Stimulated activated CD8-positive, alpha-beta memory T cell treated with anti-CD3 and anti-CD28 coated beads, Interleukin-7, amount 100 ng/mL, for 4 hours (primary cell): ENCODE measurements at places on chromosomes 12 and 14.

DNA sequence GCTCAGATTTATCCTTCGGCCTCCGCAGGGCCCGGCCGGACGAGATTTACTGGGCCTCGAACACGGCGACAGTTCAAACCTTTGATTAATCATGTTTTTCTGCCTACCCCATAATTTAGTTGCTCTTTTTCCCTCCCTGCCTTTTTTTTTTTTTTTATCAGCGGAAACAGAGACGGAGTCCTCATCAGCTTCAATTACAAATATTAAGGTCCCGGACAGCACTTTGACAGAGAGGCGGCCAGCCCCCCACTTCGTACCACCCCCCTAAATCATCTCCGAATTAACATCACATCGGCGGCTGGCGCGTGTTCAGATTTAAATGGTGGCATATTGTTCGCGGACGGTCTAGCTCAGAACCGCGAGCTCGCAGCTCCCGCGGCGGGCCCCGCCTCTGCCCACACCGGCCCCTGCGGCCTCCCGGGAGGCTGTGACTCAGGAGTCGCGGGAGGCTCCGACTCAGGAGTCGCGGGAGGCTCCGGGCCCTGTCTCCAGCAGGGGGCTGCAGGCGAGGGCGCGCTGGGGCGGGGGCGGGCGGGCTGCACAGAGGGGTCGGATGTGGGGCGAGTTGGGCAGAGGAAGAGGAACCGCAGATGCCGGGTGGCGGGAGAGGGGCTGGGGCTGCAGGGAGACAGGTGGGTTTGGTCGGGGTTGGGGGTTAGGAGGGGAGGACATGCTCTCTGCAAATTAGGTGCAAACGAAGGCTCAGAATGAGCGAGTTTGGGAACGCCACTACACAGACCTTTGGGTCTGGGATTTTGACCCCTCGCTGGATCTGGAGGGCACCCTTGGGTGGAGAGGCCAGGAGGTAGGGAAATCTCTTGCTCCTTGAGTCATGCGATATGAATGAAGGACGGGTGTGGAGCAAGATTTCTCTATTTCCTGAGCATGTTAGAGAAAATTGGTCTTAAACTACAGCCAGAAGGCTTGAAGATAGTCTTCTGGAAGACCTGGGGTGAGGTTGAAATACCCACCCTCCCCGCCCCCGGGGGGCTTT lies 19.6 kb upstream of the ATP5MC2 start:
- peak; percentile 19 for DNase-seq

GRCh38 chr14:38042322-38042721 lies 165.4 kb upstream of the SSTR1 start:
- no peak for DNase-seq

- DNase-seq, result no peak
These were observed 110.8 kb downstream of the EMP1 start for GRCh38 chr12:13307143-13307816.

GRCh38 chr14:61090432-61091216 lies 109.6 kb downstream of the SLC38A6 start:
- DNase-seq, result no peak

DNA sequence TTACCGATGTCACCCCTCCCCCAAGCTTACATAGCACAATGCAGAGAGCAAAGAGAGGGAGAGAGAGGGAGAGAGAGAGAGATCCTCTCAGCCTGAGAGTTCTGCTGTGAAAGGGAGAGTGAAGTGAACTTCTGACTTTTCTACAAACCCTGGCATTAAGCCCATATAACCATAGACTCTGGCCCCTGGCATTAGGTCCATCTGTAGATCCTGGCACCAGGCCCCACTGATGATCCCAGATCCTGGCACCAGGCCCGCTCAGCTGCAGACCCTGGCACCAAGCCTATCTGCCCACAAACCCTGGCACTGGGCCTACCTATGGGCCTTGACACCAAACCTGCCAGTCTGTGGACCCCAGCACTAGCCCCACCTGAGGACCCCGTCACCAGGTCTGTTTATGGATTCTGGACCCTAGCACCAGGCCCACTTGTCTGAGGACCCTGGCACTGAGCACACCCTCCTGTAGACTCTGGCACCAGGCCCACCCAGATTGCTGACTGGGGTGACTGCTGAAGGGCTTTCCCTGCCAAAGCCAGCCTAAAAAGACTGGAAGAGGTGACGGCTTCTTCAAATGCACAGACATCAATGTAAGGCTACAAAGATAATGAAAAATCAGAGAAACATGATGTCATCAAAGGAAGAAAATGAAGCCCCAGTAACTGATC lies 14.5 kb upstream of the KRT83 start:
- no peak for DNase-seq

DNA sequence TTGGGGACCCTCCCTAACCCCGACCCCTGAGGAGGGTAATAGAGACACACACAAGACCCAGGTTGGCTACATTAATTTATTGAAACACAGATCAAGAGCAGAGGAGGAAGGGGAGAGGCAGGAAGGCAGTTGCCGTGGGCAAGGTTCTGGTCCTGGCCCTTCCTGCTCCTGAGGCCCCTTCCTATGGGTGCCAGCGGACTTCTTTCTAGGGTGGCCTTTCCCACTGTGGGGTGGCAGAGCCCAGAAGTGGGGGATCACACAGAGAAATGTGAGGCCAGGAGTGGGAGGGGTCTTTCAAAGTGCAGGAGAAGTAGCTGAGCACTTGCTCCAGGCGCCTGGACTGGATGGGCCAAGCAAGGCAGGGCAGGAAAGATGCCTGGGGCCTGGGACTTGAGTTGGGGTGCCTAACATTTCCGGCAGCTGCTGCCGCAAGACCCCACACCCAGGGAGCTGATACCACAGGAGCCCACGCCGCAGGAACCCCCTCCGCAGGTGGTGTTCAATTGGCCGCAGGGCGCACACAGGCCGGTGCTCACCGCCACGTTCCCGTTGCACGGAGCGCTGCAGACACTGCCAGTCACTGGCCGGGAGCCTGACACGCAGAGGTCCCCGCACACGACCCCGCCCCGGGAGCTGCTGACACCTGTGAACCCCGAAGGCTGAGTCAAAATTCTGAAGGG lies 5.3 kb downstream of the KRT81 start:
- no peak for DNase-seq

- peak; percentile 32 for DNase-seq
These were observed 24.1 kb downstream of the CKAP4 start for GRCh38 chr12:106223485-106224354.

DNA sequence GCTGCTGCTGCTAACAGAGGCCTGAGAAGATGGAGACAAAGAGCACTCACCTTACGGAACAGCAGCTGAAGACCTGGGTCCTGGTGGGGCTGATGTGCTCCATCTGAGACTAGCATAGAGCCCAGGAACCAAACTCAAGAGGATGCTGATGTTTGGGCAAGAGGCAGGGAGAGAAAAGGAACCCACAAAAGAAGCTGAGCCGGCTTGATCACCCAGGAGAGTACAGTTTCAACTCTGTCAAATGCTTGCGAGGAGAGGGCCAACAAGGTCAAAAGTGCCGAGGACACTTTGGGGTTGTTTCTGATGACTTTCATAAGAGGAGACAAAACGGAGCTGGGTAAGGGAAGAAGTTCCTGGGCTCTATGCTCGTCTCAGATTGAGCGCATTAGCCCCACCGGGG lies 17.3 kb upstream of the NT5DC3 start:
- no peak for DNase-seq

- peak; percentile 48 for DNase-seq
These were observed 126.7 kb upstream of the HIF1A start for GRCh38 chr14:61568572-61569011.

- DNase-seq, result no peak
These were observed 34.2 kb upstream of the PYGL start for GRCh38 chr14:50978529-50978871.

DNA sequence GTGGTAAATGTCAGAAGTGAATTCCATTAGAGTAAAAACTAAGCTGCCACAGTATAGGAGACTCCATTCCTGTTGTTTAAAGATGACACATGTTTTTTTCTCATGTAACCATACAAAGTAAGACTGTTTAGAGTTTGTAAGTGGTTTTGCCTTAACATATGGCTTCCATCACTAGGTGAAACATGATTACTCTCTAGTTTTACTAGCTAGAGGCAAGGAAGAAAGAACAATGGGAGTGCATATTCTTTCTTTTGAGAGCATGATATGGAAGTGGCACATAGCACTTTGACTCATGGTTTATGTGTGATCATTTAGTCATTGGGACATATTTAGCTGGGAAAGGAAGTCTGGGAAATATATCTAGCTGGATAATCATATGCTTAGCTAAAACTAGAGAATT lies 7.7 kb downstream of the ATF7IP start:
- DNase-seq, result no peak

- no peak for DNase-seq
These were observed 114.1 kb upstream of the EVL start for GRCh38 chr14:99951085-99951484.

DNA sequence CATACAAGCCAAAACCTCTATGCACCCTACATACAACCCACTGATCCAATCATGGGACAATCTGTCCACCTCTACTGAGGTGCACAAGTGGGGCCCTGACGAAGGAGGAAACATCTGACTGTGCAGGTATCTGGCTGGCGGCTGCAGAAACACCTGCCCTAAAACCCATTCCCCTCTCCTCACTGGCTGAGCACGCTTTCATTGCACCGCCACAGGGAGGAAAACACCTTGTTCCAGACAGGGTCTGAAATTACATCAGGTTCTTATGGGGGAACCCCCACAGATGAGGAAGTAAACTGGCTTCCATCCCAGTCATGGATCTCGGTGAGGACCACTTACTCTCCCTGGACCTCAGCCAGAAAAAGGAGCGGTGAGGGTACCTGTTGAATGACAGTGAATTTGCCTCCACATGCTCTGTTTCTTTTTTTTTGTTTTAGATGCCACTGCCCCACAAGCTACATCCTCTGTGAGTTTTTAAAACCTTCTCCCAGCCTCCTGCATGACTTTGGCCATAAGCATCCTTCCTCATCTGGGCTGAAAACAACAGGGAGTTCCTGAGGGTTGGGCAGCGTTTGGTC lies 23.8 kb upstream of the DGLUCY start:
- no peak for DNase-seq

- no peak for DNase-seq
These were observed 379.1 kb downstream of the GALC start for GRCh38 chr14:87613881-87614280.

DNA sequence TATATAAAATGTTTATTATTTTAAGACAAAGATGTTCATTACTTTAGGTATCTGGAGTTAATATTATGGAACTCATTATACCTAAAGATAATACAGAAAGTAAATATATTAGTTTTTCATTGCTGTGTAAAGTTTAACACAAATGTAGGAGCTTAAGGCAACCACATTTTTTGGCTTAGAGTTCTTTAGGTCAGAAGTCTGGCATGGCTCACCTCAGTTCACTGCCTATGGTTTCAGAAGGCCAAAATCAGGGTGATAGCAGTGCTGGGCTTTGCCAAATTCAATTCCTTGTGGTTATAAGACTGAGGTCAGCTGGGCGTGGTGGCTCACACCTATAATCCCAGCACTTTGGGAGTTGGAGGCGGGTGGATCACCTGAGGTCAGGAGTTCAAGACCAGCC lies 35.5 kb upstream of the PRPF39 start:
- DNase-seq, result no peak

DNA sequence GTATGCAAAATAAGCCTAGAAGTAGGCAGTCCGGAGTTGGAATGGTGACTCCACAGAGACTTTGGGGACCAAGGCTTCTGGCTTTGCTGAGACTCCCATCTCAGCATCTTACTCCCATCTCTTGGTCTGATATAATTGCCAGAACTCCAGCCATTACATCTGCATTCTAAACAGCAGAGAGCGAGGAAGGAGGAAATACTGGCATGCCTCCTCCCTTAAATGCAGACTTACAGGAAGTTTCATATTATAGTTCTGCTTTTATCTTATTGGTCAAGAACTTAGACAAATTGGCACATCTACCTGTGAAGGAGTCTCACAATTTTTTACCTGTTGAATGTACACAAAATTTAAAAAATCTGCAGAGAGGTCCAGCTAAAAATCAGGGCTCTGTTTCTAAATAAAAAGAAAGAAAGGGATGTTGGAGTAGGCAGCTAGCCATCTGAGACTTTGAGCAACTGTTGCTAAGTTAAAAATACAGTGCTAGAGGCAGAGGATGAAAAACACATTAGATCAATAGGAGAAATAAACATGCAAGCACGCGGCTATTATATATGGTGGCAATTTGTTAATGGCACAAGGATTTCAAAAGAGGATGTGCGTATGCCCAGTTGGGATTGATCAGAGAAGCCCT lies 209.9 kb upstream of the HMGA2 start:
- no peak for DNase-seq

GRCh38 chr12:100520048-100520769 lies 46.5 kb downstream of the NR1H4 start:
- DNase-seq, result no peak

DNA sequence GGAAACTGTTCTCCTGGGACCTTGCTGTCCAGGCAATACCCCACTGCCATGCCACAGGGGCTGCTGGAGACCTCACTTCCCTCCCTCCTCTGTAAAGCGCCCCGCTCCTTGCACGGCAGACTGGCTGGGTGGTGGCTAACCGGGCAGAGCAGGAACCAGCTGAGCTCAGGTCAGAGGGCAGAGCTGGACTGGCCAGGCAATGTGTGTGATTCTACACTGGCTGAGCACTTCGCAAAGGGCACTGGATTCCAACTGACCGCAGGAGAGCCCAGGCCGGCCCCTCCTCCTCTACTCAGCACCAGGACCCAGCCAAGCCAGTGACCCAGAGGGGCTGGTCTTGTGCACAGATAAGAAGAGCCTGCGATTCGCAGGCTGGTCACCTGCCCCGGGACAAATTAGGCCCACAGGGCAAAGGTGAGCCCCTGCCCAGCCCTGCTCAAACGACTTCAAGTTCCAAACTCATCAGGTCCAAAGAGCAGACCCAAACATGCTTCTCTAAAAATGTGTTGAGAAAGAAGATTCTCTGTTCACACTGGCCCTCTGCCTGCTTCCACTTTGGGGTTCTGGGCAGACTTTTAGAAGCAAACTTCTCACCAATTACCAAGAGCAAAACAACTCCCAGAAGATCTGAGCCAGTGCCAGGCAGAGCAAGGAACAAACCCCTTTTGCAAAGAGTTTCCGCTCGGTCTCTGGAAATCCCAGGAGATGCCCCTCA lies 54.9 kb upstream of the DIO3 start:
- DNase-seq, result no peak

GRCh38 chr14:102982852-102983470 lies 60.5 kb downstream of the AMN start:
- DNase-seq, result no peak

DNA sequence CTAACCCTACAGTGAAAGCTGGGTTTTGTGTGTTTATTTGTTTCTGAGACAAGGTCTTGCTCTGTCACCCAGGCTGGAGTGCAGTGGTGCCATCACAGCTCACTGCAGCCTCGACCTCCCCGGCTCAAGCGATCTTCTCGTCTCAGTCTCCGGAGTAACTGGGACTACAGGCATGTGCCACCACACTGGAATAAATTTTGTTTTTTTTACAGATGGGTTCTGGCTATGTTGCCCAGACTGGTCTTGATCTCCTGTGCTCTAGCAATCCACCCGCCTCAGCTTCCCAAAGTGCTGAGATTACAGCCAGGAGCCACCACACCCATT lies 26.4 kb downstream of the TBX3 start:
- no peak for DNase-seq
